ENCODE measurements at places on chromosomes 7 and 10.

GRCh38 chr10:71210542-71210871 is 1.9 kb upstream of the UNC5B start:
- no peak for DNase-seq

GRCh38 chr7:134622303-134622995 is 24.2 kb upstream of the BPGM start:
- DNase-seq: no peak

- no peak for DNase-seq
These were observed 41.2 kb downstream of the CHCHD3 start for GRCh38 chr7:133040674-133041073.

DNA sequence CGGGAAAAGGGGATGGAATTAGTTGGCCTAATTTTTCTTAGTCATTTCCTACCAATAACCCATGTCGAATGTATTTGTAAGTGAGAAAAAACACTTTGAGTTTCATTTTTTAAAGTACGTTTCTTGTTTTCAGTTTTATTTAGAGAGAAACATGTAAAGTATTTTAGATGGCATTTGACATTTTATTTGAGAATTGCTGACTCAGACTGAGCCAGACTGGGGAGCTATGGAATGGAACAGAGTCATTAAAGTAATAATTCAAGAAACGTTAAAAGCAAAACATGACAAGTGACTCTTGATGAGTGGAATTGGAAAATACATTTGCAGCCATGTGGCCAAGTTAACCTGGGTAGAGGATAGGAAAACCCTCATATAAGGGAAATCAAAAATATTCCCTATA is 286.1 kb upstream of the NPSR1 start:
- DNase-seq: no peak

GRCh38 chr10:21273400-21273968 is 252.0 kb downstream of the SKIDA1 start:
- peak; percentile 62 for DNase-seq

DNA sequence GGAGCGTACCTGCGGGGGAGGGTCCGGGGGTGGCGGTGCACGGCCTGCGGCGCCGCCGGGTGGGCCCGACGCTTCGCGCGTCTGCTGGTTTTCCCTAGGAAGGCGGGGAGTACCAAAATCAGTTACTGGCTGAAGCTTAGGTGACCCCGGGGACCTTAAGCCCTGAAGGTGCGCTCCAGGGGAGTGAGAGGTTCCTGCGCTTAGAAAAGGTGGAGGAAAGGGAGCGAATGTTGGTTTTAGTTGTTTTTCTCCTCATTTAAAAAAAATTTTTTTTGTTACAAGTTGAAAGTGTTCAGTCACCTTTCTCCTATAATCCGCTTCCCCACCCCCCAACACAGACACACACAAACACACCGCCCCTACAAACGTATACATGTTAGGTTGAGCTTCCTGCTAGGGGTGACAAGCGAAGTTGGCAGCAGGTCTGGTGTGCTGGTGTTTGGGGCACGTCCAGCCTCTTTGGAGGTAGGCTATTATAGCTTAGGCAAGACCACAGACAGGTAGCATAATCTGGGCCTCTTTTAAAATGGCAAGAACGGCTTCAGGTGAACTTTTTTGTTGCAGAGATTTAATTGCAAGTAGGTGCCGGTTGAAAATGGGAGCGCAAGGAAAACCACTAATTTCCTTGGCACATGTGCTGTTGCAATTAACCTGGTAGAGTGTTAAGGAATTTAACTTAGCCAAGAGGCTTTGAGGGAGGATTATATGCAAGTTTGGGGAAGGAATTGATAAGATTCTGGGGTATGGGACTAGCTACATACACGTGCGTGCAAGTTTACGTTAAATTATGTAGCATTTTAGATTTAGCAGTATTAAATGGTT is 945 bp downstream of the ADD3 start:
- DNase-seq: peak; percentile 59

- no peak for DNase-seq
These were observed 83.4 kb downstream of the ZNF365 start for GRCh38 chr10:62457598-62457997.

Measured in kidney tubule cell (primary cell).